ENCODE measurements at places on chromosomes 3 and 15.

DNA sequence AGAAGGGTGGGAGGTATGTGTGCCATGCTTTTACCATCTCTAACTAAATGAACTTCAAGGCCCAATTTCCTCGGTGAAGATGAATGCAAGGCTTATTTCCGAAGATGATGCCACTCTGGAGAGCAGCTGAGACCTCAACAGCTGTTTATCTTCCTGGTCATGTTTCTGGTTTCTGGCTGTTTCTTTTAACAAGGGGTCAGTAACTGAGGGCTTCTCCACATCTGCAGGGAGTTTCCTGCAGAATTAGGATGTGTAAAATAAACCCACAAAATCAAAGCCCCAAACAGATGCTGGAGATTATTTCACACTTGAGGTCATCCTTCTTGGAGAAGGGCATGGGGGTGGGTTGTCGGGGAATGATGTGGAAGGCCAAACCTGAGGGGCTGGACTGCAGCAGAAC lies 220.3 kb downstream of the THSD4 start:
- H3K27me3 ChIP-seq: peaks cover 8% of the 10 kb centered on the region
- no peak overlapping the region for H3K4me3 ChIP-seq
- DNase-seq: no peak
- no peaks in the 10 kb centered on the region for H3K36me3 ChIP-seq
- H3K27ac ChIP-seq: no peak overlapping the region

GRCh38 chr3:133256787-133257483 lies 142.9 kb upstream of the BFSP2 start:
- DNase-seq: no peak
- H3K4me3 ChIP-seq: no peak overlapping the region
- H3K27me3 ChIP-seq: peaks cover 2% of the 10 kb centered on the region
- H3K4me1 ChIP-seq: peaks cover 8% of the 10 kb centered on the region
- H3K27ac ChIP-seq: no peak overlapping the region

DNA sequence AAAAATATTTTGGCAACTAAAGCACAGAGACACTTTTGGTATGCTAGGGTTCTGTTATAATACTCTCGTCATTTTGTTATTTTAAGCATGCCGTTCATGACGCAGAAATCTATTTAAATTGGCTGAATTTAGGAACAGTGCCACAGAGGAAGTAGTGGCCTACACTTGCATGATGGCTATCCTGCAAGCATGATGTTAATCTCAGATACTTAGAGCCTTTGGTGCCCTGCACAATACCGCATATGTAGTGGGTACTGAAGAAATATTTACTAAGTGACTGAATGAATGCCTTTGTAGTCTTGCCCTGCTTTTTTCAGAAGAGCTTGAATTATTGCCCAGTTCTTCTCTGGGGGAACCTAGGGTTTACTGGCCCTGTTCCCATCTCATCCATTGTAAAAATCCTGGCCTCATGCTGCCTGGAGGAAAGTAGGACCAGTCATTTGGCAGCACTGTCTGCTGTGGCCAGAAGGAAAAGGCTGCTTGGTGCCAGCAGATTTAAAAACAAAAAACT lies 79.0 kb downstream of the SERPINI1 start:
- no peaks in the 10 kb centered on the region for H3K27me3 ChIP-seq
- no peak for DNase-seq
- no peak overlapping the region for H3K27ac ChIP-seq
- no peaks in the 10 kb centered on the region for H3K4me1 ChIP-seq
- H3K36me3 ChIP-seq: no peaks in the 10 kb centered on the region
- no peak overlapping the region for H3K4me3 ChIP-seq

DNA sequence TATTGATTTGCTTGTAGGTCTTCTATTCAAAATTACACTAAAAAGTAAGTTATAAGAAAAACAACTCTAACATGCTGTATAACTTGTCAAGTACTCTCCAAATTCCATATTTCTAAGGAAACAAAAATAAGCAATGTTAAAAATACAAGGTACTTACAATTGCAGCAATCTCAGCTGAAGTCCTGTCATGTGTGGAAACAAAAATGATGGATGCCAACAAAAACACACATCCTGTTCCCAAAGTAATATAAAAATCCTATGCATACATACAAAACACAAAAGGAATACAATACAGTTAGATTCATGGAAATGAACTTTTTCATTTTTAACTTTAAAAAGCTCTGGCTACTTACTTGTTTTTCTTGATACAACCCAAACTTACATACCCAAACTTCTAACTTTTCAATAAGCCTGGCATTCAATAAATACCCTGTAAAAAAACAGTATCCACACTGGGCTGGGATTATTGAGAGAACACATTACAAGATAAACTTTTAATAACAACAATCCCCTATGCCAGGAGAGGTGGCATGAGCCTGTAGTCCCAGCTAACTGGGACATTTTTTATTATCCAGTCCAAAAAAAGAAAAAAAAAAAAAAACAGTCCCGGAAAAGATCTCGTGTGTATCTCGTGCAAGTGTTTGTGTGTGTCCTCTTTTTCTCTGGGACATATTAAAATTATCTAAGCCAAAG lies 14.7 kb downstream of the CMTM6 start:
- H3K27me3 ChIP-seq: no peaks in the 10 kb centered on the region
- H3K4me1 ChIP-seq: peaks cover 15% of the 10 kb centered on the region
- H3K36me3 ChIP-seq: peaks cover 42% of the 10 kb centered on the region
- no peak for DNase-seq

DNA sequence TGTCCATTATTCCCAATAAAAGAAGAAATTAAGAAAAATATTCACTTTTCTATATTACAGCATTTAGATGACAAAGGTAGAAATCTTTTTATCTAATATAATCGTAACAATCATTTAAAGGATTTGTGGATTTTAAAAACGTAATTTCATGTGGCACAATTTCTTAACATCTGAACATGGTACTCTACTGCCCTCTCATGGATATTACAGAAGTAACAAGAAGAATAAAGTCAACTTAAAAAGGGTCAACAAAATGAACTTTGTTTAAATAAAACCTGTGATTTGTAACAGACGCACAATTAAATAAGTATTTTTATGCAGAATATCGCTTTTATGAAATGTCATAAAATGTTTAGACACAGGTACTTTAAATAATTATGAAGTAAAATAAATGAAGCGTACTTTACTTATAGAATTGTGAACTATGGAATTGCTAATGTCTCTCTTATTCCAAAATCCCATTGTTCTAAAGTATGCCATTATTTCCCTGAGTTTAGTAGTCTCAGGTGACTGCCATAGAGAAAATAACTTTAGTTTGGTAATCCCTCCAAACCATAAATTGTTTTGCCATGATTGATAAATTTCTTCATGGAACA lies 366.8 kb upstream of the ZNF385D start:
- no peak overlapping the region for H3K27ac ChIP-seq
- no peaks in the 10 kb centered on the region for H3K27me3 ChIP-seq
- H3K4me3 ChIP-seq: no peak overlapping the region
- H3K36me3 ChIP-seq: no peaks in the 10 kb centered on the region

GRCh38 chr3:169894110-169894509 lies 17.3 kb upstream of the SAMD7 start:
- H3K4me1 ChIP-seq: no peaks in the 10 kb centered on the region
- H3K36me3 ChIP-seq: no peaks in the 10 kb centered on the region
- DNase-seq: no peak
- H3K27ac ChIP-seq: no peak overlapping the region
- no peaks in the 10 kb centered on the region for H3K27me3 ChIP-seq
- H3K4me3 ChIP-seq: no peak overlapping the region

DNA sequence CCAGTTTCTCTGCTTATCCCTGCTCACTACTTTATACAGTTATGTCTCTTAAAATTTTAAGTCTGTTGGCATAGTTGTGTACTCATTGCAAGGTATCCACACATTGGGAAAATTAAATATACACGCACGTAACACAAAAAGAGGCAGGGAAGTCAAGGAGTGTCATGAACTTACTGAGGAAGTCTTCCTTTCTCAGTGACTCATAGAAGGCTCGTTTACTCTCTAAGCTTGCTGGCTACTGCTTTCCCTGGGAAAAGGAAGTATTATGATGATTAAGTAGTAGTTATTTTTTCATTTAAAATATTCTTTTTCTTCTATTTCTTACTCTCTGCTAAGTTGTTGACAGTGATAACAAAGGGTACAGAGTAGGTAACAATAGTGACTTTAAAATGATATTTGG lies 287.3 kb downstream of the UBE2E2 start:
- H3K27me3 ChIP-seq: no peaks in the 10 kb centered on the region
- no peaks in the 10 kb centered on the region for H3K36me3 ChIP-seq
- H3K27ac ChIP-seq: no peak overlapping the region
- H3K4me3 ChIP-seq: no peak overlapping the region

DNA sequence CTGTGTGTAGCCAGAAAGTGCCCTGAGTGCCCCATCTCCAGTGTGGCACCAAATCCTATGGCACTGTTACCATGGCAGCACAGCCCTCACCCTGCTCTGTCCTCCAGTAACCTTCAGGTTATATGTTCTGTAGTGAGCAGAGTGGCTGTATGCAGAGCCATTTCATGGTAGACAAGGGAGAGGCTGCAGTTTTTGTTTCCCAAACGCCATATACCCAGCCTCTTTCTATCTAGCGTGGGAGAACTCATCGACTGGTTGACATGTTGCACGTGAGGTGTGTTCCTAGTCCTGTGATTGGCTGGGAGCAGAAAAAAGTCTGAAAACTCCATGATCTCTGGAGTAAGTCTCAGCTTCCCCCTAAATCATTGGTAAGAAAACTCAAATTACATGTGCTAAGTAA lies 2.0 kb downstream of the SIDT1 start:
- no peak overlapping the region for H3K27ac ChIP-seq
- peaks cover 19% of the 10 kb centered on the region for H3K36me3 ChIP-seq
- H3K27me3 ChIP-seq: peaks cover 7% of the 10 kb centered on the region
- H3K4me1 ChIP-seq: peaks cover 54% of the 10 kb centered on the region
- no peak for DNase-seq

DNA sequence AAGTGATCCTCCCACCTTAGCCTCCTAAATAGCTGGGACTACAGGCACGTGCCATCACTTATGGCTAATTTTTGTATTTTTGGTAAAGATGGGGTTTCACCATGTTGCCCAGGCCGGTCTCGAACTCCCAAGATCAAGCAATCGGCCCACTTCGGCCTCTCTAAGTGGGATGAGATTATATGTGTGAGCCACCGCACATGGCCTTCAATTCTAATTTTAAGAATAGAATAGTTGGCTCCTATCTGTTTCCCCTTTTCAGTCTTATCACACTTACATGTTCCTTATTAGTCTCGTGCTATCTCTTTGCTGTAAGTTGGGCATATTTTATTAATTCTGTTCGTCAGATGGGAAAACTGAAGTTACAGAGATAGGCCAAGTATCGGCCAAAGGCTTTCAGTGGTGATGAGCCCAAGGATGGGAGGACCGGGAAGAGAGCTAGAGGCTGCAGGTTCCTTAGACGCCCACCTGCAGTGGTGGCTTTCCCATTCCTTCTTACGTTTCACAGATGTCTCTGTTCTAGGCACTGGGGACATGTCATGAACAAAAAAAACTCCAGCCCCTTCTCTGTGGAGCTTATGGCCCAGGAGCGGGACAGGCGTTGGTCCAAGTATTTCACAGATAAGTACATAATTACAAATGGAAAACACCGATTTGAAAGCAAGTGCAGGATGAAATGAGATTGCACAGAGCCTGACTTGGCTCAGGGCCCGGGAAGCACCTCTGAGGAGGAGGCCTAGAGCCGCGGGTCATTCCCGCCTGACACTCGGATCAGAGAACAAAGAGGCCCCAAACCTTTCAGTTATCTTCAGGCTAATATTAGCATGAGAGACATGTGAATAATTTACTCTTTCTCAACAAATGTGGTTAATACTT lies 91.1 kb upstream of the KLF13 start:
- H3K4me3 ChIP-seq: no peak overlapping the region
- H3K27me3 ChIP-seq: peaks cover 6% of the 10 kb centered on the region
- no peak for DNase-seq
- H3K27ac ChIP-seq: no peak overlapping the region
- H3K36me3 ChIP-seq: no peaks in the 10 kb centered on the region

- no peak overlapping the region for H3K27ac ChIP-seq
- no peak for DNase-seq
- H3K36me3 ChIP-seq: no peaks in the 10 kb centered on the region
- no peaks in the 10 kb centered on the region for H3K4me1 ChIP-seq
These were observed 163.9 kb downstream of the RAB11A start for GRCh38 chr15:66033143-66033542.

GRCh38 chr15:80160570-80161156 lies 7.9 kb downstream of the FAH start:
- peaks cover 68% of the 10 kb centered on the region for H3K36me3 ChIP-seq
- peak; percentile 48 for DNase-seq
- peak overlapping the region; percentile 86 for H3K27ac ChIP-seq
- peak overlapping the region; percentile 5 for H3K4me3 ChIP-seq

GRCh38 chr3:71718072-71718471 lies 7.1 kb downstream of the EIF4E3 start:
- no peak for DNase-seq
- H3K36me3 ChIP-seq: peaks cover 29% of the 10 kb centered on the region
- H3K4me1 ChIP-seq: peaks cover 56% of the 10 kb centered on the region
- no peak overlapping the region for H3K4me3 ChIP-seq
- H3K27ac ChIP-seq: no peak overlapping the region

DNA sequence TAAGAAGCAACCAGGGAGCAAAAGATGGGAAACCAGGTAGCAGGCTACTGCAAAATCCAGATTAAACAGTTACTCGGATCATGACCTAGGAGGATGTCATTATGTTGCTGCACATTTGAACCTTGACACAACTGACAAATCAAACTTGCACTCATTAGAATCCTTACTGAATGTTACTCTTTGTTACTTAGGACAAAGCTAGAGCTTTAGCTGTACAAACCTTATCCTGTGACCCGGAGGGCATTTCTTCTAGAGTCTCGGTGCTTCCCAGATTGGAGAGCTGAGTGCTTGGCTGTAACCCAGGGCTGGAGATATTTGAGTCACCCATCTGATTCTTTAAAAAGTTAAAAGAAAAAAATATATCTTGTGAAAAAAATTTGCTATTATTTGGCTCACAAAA lies 43.4 kb downstream of the DCP1A start:
- no peak for DNase-seq
- H3K27me3 ChIP-seq: no peaks in the 10 kb centered on the region
- no peak overlapping the region for H3K27ac ChIP-seq
- peaks cover 49% of the 10 kb centered on the region for H3K36me3 ChIP-seq

- DNase-seq: no peak
- H3K36me3 ChIP-seq: peaks cover 3% of the 10 kb centered on the region
- H3K27me3 ChIP-seq: peaks cover 11% of the 10 kb centered on the region
These were observed 237.4 kb upstream of the TGFBR2 start for GRCh38 chr3:30368978-30369377.

- H3K27me3 ChIP-seq: no peaks in the 10 kb centered on the region
- no peak overlapping the region for H3K27ac ChIP-seq
- no peak for DNase-seq
These were observed 6.5 kb upstream of the GSK3B start for GRCh38 chr3:120100711-120101110.

- H3K4me3 ChIP-seq: no peak overlapping the region
- peaks cover 25% of the 10 kb centered on the region for H3K27me3 ChIP-seq
- peaks cover 33% of the 10 kb centered on the region for H3K4me1 ChIP-seq
- no peak overlapping the region for H3K27ac ChIP-seq
- no peak for DNase-seq
These were observed 8.6 kb upstream of the CTNNB1 start for GRCh38 chr3:41190509-41191284.
